ENCODE measurements at places on chromosomes 4 and X. TPM values are rescaled to one million over a fixed set of nuclear protein-coding genes. Genes with fewer than 3 reads are reported as not detected.
A peak's percentile ranks its signal among the peaks of the same experiment; 100 is the strongest.

- DNase-seq, result no peak
These were observed 941.2 kb upstream of the TENM3 start for GRCh38 chr4:181301735-181302710.

- DNase-seq, result no peak
These were observed 108.7 kb downstream of the ANAPC10 start for GRCh38 chr4:144989306-144989705.

GRCh38 chrX:153491351-153491914 is 3.3 kb upstream of the BGN start:
- no peak for DNase-seq

- DNase-seq, result peak; percentile 21
These were observed 91.8 kb downstream of the STOX2 start for GRCh38 chr4:183996868-183997267.

GRCh38 chr4:156100651-156101050 is 147.0 kb upstream of the CTSO start:
- no peak for DNase-seq

DNA sequence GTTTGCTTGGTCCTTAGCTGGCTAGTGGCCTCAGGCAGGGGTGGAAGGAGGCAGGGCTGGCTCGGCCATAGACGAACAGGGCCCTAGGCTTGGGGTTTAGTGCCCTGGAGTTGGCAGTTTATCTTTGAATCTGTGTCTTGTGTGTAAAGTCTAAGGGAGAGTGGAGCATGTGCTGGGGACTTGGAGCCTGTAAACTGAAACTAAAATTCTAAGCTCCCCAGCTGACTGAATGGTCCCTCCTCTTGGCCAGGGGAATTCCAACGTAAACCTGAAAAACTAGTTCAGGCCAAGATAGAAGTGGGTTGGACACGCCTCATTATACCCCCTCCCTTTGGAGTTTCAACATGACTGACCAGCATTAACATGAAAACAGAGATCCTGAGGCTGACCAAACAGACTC is 46.1 kb upstream of the GPR78 start:
- DNase-seq, result no peak

Gene GUCY1B1
- 0.06 TPM for total RNA-seq

Gene MAGEB17
- total RNA-seq, result not detected

DNA sequence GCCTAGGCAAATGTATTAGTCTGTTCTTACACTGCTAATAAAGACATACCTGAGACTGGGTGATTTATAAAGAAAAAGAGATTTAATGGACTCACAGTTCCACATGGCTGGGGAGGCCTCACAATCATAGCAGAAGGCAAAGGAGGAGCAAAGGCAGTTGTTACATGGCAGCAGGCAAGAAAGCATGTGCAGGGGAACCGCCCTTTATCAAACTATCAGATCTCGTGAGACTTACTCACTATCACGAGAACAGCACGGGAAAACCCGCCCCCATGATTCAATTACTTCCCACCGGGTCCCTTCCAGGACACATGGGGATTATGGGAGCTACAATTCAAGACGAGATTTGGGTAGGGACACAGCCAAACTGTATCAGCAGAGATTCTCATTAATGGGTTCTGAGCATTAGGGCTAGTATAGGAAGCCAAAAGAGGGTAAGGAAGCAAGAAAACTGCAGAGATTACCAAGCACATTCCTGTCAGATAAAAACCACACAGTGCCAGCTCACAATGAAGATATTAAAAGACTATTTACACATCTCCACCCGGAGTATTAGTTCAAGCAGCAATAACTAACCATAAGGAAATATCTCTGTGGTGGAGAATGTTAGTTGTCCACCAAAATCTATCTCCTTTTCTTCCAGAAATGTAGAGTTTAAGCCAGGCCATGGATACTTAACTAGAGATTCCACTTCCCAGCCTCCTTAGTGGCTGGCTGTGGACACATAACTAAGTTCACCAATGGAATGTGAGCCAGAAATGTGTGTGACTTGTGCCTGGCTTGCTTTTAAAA is 61.2 kb upstream of the HOPX start:
- peak; percentile 28 for DNase-seq

All from HFFc6 (cell line).